ENCODE measurements at places on chromosomes 7 and 10. TPM values are rescaled to one million over a fixed set of nuclear protein-coding genes. Genes with fewer than 3 reads are reported as not detected.

- DNase-seq = no peak
These were observed 220.5 kb downstream of the CDK14 start for GRCh38 chr7:90816511-90817142.

- no peak for DNase-seq
These were observed 772 bp downstream of the HDAC9 start for GRCh38 chr7:18496341-18496700.

Gene ZNF22
- 12.6 TPM for total RNA-seq

Gene CALML5
- not detected for total RNA-seq

Gene CYP26C1
- 0.31 TPM for total RNA-seq
